ENCODE measurements at places on chromosomes 1 and 21.

GRCh38 chr1:40820251-40820797 is 36.7 kb downstream of the KCNQ4 start:
- DNase-seq: no peak

DNA sequence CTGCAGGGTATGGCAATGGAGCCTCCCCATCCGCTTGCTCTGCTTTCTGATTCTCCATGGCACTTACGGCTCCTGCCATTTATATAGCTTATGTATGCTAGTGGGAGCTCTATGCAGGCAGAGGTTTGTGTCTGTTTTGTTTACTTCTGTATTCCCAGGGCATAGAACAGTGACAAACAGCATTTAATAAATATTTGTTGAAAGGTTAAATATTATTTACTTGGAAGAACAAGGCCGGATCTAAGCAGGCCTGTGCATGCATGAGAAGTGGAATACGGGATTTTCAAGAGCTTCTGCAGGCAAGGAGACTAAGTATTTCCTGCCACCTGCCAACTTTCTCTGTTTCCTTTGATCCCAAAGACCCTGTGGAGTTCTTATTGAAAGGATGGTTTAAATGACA is 90.7 kb downstream of the XCL2 start:
- no peak for DNase-seq

DNA sequence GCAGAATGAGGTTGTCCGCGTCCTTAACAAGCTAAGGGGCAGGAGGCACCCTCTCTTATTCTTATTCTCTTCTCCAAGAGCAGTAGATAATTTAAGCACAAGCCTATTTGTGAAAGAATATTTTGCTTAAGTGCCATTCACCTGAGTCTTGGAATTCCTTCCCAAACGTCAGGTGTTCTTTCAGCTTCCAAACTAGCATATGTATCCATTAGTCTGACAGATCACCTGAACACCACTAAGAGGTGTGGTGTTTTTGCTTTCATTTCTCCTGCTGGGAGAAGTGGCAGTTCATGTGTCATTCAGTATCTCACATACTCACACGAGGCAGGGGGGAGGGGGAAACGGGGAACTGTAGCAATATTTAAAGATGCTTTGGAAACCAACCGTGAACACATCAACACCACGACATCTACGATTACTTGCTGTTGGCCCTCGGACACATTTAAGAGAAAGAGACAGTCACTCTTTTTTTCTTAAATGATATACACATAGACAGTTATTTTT is 45.5 kb upstream of the RBM15 start:
- no peak for DNase-seq

GRCh38 chr1:159752135-159752580 is 28.6 kb upstream of the DUSP23 start:
- no peak for DNase-seq

DNA sequence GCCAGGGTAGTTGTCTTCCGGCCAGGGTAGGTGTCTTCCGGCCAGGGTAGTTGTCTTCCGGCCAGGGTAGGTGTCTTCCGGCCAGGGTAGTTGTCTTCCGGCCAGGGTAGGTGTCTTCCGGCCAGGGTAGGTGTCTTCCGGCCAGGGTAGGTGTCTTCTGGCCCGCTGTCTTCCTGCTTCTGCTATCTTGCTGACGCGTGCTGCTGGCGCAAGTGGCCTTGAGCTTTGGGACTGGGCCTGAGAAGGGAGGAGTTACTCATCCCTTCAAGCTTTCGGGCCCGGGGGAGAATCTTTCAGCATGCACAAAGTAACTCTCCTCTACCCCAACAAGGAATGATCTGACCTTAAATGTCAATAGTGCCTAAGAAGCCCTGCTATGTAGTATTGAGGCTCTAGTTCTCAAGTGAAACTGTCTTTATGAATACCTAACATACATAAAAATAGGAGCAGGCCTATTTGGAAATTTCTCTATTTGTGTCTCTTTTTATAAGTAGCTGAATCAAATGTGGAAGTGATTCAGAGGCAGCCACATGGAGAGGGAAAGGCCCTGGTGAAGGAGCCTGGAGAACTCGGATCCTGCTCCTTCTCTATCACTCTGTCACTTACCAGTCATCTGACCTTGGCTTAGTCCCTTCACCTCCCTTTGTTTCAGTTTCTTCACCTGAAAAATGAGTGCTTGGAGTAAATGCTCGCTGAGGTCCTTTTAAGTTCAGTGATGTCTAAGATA is 65.6 kb downstream of the RGL1 start:
- no peak for DNase-seq

DNA sequence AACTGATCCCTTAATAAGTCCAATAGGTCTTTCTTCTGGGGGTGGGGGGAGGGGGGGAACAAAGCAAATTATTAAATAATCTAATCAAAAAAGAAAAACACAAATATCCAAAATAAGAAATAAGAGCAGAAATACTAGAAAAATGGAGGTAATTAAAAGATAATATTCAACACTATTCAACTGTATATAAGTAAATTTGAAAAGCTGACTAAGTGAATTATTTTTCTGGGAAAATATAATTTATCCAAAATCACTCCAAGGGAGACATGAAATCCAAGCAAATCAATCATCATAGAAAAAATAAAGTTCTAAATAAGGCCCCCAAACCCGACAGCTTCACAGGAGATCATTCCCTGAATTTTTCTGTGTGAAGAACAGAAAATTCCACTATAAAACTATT is 18.8 kb downstream of the VPS26C start:
- no peak for DNase-seq

- DNase-seq: no peak
Measured at GRCh38 chr1:71296551-71297134, 215.8 kb upstream of the ZRANB2 start.

- no peak for DNase-seq
Measured at GRCh38 chr1:30087465-30087864, 635.9 kb downstream of the MATN1 start.

DNA sequence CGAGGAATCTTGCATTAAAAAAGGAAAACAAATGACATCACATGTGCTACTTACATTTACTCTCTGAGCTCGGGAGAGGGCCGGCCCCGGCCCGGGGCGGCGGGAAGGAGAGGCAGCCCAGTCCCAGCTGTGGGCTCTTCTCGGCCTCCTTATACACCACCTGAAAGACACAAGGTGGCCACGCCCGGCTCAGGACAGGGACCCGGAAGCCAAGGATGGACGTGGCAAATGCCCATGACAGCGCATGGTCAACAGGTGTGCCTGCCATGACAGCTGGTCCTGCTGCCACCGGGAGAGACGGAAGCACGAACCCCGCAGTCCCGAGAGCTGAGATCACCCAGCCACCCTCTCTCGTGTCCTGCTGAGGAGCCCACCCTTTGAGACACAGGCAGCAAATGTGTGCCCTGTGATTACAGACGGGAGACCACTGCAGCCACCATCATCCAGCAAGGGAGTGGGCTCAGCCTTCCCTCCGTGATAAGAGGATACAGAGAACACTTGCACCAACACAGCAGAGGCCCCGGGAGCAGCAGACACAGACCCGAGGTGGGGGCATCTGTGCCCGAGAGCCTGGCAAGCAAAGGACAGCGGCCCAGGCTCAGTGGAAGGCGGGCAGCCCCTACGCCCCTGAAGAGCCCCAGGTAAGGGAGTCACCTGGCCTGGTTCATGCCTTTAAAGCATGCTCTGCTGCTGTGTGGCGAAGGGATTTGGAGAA is 8.7 kb downstream of the TPRG1L start:
- no peak for DNase-seq

- no peak for DNase-seq
Measured at GRCh38 chr1:193417403-193417802, 231.0 kb upstream of the B3GALT2 start.

DNA sequence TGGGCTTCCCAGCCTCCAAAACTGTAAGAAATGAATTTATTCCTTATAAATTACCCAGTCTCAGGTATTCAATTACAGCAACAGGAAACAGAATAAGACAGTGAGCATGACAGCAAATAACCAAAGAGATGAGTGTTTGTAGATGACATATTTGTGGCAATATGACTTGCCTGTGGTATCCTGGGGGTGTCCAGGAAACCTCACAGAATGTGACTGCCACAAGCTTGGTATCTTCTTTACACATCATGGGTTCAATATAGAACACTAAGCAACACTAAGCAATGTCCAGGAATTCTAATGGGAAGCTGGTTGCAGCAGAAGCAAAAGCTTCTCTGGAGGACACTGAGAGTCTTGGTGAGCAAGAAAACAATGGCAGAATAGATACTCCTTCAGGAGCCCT is 236.4 kb upstream of the BEND5 start:
- no peak for DNase-seq

GRCh38 chr1:113984710-113985109 is 5.4 kb downstream of the OLFML3 start:
- no peak for DNase-seq

DNA sequence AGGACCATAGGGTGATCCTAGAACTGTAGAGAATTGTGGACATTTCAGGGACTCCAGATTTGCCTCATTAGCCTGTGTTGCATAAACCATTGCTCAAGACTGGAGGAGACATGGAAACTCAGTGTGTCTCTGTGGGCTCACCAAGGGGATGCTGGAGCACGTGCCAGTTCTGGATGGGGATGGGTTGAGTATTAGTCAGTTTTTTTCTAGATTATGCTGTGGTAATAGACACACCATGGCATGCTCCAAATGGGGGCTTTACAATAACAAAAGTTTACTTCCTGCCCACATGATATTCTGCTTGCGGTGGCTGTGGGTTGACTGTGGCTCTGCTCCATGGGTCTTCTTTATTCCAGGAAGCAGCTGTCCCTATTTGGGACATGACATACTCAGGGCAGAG is 125.4 kb downstream of the FOXD2 start:
- DNase-seq: no peak

Data from stimulated activated CD8-positive, alpha-beta memory T cell treated with anti-CD3 and anti-CD28 coated beads, Interleukin-15, amount 100 ng/mL, for 4 hours (primary cell).